ENCODE measurements at places on chromosomes 4 and X.
A peak's percentile ranks its signal among the peaks of the same experiment; 100 is the strongest.

- no peak for DNase-seq
Observed at GRCh38 chrX:39774774-39775328, 322.9 kb downstream of the BCOR start.

- no peak for DNase-seq
Observed at GRCh38 chr4:186134257-186134656, 29.8 kb downstream of the FAM149A start.

- no peak for DNase-seq
Observed at GRCh38 chr4:125551466-125551865, 236.7 kb downstream of the FAT4 start.

DNA sequence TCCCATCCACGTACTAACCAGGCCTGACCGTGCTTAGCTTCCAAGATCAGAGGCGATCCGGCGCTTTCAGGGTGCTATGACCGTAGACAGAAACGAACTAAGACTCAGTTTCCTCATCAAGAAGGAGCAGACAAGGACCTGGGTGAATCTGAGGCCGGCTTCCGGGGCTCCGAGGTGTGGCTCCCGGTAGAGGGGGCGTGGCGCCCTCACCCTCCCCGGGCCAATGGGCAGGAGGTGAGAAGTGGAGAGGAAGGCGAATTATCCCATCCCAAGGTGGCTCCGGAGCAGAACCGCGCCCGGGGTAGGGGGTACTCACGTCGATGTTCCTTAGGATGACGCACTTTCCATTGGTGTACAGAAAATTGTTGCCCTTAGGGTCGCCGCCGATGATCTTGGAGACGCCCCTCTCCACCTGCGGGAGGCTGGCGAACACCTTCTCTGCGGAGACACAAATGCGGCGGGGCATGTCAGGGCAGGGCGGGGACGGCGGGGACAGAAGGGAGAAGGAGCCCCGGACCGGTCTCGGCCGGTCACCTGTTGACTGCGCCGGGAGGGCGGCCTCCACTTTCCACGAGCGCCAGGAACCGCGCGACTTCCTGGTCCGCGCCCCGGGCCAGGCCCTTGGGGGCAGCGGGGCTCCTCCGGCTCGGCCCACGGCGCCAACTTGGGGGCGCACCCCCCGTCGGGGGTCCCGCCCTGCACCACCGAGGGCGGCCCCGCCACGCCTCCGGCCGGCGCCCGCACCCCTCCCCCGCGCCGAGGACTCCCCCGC lies 616 bp downstream of the WDR1 start:
- peak; percentile 49 for DNase-seq

DNA sequence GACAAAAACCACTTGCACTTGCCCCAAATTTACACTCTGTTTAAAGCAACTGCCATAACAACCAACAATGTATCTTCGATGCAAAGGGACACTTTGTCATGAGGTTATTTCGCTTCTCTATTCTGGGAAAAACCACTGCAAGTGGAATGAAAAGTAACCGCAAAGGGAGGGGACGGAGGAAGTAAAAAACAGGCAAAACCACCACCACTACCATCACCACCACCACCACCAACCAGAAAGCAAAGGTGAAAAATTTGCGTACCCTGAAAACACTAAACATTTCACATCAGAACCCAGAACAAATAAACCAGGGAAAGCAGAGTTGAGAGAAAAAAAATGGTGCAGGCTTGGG lies 1.2 kb upstream of the N4BP2 start:
- no peak for DNase-seq

All from natural killer cell (primary cell).